ENCODE measurements at places on chromosomes 11 and 22.

- DNase-seq = no peak
These were observed 49.4 kb downstream of the FLRT1 start for GRCh38 chr11:64084951-64085710.

- no peak for DNase-seq
These were observed 93.4 kb downstream of the ARHGAP42 start for GRCh38 chr11:100780470-100780869.

- DNase-seq = no peak
These were observed 76.0 kb downstream of the HSD17B12 start for GRCh38 chr11:43756575-43756974.

- DNase-seq = no peak
These were observed 7.0 kb downstream of the DIXDC1 start for GRCh38 chr11:111944139-111944538.

GRCh38 chr11:73597336-73597955 lies 466 bp downstream of the FAM168A start:
- no peak for DNase-seq

DNA sequence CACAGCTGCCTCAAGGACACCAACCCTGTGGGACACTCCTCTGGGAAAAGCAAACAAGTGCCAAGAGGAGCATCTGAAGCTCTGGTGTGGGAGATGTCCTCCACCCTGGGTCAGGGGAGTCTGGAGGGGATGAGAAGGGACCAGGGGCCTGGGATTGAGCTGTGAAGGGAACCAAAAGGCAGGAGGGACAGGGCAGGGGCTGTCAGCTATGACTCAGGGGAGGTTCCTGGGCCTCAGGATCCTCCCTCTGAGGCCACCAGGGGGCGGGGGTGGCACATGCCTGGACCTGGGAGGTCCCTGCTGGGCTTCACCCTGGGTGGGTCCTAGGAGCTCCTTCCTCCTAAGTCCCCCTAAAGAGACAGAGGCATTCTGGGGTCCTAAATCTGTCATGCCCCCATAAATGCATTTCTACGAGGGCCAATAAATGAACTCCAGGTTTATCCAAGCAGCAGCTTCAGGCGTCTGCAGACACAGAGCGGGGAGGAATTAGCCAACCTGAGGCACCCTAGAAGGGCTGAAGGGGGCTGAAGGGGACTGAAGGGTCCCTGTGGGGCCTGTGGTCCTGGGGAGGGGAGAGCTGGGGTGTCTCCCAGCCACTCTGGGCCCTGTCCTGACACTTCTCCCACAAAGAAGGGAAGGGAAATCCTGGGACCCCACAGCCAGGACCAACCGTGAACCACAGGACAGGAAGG lies 31.9 kb upstream of the IGLL5 start:
- DNase-seq = peak; percentile 56

- no peak for DNase-seq
These were observed 82.1 kb downstream of the KCNQ1 start for GRCh38 chr11:2526808-2527381.

GRCh38 chr11:65856689-65857499 lies 1.1 kb downstream of the CFL1 start:
- peak; percentile 91 for DNase-seq

DNA sequence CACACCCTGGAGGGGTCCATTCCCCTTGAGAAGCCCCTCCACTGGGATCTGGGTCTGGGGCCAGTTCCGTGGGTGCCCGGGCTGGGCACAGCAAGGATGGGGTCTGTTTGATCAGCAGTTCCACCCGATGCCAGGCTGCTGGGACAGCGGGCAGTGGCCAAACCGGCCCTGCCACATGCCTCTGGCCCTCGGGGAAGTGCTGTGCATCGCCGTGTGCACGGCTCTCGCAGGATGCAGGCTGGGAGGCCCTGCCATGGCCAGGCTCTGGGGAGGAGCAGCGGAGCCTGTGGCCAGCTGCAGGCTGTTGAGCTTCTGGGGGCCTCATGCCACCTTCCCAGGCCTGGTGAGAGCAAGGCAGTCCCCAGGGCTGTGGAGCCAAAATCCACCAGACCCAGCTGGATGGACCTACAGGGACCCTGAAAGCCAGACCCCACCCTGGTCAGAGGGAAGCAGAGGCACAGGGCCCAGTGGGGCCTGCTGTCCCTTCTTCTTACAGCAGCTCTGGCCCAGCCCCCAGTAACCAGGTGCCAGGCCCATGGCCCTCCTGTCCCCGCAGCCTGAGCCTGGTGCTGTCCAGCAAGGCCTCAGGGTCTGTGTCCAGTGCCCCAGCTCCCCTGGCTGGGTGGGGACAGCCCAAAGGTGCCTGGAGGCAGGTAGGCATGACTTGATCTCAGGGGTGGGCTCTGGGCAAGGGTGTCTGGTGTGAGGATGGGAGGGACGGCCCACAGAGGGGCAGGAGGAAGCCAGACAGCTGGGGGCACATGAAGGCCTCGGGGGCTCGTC lies 57.3 kb downstream of the WNT7B start:
- no peak for DNase-seq

GRCh38 chr11:123718063-123718462 lies 23.4 kb downstream of the ZNF202 start:
- DNase-seq = no peak

DNA sequence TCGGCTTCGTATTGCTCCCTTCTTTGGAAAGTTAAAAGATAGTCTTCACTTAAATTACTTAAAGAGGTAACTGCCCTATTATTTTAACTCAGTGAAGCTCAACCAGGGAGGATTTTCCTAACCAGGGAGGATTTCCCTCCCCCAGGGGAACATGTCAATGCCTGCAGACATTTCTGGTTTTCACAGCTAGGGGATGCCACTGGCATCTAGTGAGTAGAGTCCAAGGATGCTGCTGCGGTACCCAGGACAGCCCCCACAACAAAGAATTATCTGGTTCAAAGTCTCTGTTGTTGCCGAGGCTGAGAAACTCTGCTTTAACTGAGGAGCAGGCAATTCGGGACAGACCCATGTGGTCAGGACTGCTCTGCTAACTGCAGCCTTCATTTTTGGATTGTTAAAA lies 82.2 kb downstream of the DEPDC5 start:
- DNase-seq = no peak

GRCh38 chr11:68343761-68344256 lies 31.4 kb downstream of the LRP5 start:
- DNase-seq = no peak

DNA sequence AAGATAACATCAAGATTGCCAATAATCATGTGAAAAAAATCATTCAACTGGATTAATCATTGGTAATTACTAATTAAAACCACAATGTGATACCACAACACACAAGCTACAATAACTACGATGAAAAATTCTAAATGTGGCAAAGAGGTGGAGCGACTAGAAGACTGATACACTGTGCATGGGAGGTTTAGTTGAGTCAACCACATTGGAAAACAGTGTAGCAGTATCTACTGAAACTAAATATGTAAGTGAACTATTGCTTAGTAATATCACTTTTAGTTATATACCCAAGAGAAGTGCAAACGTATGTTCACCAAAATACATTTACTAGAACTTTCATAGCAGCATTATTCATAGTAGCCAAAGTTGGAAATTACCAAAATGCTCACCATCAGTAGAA lies 359.9 kb downstream of the ETS1 start:
- DNase-seq = no peak

GRCh38 chr11:119320776-119321524 lies 4.0 kb upstream of the MCAM start:
- DNase-seq = peak; percentile 79

DNA sequence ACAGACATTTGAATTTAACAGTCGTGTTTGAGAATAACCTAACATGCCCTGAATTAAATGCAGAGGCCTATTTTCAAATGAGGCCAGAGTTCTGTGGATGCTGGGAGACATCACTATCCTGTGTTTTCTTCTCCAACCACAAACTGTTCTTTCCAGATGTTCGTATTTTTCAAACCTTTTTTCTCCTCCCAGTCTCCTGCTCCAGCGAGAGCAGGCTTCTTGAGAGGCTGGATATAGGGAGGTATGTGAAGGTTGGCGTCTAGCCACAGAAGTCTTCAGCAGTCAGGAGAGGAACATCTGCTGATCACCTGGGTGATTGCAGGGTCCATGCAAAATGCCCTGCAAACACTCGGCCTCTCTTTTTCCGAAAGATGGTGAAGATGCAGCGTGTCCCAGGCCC lies 126.3 kb downstream of the C11orf91 start:
- DNase-seq = no peak

DNA sequence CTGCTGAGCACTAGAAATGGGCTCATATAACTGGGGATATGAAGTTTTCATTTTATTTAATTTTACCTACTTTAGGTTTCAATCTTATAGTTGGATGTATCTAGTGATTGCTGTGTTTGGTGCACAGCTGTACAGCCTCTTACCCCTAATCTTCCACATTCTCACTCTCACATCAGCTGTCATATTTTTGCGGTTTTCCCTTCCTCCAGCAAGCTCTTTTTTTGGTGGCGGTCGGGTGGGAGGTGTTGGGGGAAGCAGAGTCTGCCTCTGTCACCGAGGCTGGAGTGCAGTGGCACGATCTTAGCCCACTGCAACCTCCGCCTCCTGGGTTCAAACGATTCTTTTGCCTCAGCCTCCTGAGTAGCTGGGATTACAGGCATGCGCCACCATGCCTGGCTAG lies 445.1 kb upstream of the ISX start:
- no peak for DNase-seq

- no peak for DNase-seq
These were observed 326.4 kb downstream of the GUCY1A2 start for GRCh38 chr11:106691807-106692365.

DNA sequence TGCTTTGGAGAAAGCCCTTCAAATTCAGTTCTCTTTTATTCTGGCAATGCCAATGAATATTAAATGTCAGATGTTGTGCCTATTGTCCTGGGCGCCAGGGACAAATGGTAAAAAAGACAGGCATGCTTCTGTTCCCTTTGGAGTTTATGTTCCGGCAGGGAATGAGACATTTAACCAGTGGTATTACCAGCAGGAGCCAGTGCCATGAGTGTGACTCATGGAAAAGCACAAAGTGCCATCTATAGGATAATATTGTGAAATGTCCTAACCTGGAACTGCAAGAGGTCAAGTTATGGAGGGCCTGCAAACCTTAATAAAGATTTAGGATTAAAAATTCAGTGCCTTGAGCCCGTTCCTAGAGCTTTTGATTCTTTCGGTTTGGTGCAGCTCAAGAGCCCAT lies 39.5 kb downstream of the REXO2 start:
- DNase-seq = no peak

DNA sequence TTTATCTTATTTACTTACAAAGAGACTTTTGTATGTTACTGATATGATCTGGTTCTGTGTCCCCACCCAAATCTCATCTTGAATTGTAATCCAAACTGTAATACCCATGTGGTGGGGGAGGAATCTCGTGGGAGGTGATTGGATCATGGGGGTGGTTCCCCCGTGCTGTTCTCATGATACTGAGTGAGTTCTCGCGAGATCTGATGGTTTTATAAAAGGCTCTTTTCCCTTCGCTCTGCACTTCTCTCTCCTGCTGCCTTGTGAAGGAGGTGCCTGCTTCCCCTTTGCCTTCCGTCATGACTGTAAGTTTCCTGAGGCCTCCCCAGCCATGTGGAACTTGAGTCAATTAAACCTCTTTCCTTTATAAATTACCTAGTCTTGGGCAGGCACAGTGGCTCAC lies 42.4 kb upstream of the WNT7B start:
- DNase-seq = no peak

- DNase-seq = no peak
These were observed 102.7 kb downstream of the COMMD9 start for GRCh38 chr11:36186340-36187175.

GRCh38 chr11:8263769-8264410 lies at the start of gene LMO1:
TSS of gene LMO1 (minus strand) at chr11:8263878. CDS start at chr11:8263362, 516 bp downstream.
- DNase-seq = peak; percentile 81

- DNase-seq = no peak
These were observed 127.6 kb upstream of the PARVA start for GRCh38 chr11:12249590-12250260.

GRCh38 chr22:37167981-37168647 lies 18.4 kb upstream of the IL2RB start:
- DNase-seq = peak; percentile 66

GRCh38 chr11:132587716-132588115 lies 944.6 kb downstream of the OPCML start:
- no peak for DNase-seq

DNA sequence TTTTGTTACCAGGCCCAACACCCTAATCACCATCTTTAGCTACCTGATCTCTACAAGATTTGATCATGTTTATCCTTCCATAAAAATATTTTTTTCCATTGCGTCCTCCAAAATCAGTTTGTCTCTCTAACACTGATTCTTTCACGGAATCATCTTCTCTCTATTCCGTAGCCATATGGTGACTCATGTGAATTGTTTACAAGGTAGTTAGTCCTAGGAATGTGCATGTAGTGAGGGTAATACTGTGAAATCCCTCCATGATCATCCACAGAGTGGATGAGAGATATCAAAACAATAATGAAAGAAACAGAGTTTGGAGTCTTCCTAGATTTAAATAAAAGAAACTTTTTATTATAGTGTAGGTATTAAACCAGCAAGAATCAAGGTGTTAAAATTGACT lies 230.2 kb downstream of the METTL15 start:
- DNase-seq = no peak

DNA sequence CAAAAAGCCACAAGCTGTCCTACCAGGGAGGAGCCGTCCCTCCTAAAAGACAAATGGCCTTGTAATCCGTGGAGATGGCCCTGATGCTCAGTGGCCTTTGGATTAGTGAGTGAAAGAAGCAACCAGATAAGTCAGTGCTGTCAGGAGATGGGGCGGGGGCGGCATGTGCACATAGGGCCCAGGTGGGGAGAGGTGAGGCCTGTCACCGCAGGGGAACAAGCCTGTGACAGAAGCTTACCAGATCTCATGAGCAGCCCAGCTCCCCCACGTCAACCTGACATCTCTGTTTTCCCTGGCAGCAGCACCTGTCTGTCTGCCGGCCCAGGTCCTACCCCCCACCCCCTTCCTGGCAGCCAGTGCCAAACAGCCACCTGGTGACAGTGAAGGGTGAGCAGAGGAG lies 162.6 kb downstream of the BUD13 start:
- DNase-seq = no peak

GRCh38 chr11:134607963-134608750 lies 196.1 kb upstream of the B3GAT1 start:
- DNase-seq = no peak

DNA sequence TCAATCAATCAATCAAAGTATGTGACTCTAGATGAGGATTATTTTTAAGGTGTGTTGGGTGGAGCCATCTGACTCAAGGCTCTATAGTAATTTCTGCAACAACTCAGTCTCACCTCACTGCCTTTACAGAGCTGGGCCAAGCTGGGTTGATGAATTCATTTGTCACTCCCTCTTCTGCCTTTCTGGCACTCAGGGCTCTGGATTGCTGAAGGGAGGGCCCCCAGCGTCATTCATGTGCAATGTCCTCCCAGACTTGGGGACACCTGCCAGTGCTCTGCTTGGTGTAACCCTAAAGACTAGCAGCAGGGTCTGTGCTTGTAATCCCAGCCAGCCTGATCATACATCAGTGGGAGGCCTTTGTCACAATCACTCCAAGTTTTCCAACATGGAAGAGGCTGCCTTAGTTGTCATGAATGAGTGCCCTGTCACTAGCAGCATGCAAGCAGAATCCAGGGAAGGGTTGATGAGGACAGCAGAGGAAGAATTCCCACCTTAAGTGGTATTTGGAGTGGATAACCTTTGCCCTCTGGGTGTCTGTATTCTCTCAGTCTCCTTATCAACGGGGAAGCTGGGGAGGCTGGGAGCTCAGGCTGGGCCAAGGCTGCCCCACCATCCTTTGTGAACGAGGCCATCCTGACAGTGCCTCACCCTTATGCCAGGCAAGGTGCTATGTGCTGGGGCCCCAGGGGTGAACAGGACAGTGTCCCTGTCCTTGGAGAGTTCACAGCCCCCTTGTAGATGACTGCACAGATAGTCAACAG lies 2.0 kb upstream of the TP53I11 start:
- DNase-seq = no peak
